ENCODE measurements at places on chromosomes 11 and 22. TPM values are rescaled to one million over a fixed set of nuclear protein-coding genes. Genes with fewer than 3 reads are reported as not detected.
A peak's percentile ranks its signal among the peaks of the same experiment; 100 is the strongest.

SLC7A4 gene
- 0.70 TPM for total RNA-seq

MIOX gene
- not detected for total RNA-seq

MUC5AC gene
- total RNA-seq: not detected

ATXN10 gene
- 101 TPM for total RNA-seq

C22orf23 gene
- 0.53 TPM for total RNA-seq

DNA sequence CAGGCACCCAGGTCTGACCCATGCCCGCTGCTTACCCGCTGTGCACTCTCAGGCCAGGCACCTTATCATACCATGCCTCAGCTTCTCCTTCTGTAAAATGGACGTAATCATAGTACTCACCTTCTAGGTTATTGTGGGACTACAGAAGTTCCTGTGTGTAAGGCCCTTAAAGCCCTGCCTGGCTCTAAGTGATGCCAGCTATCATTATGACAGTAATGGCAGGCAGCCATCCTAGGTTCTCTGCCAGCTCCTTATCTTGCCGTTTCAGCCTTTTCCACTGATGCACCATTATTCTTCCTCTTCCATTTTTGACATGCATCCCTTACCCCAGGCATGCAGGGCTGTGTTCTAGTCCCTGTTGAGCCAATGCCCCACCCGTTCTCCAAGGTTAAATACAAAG lies 57.9 kb downstream of the DBX1 start:
- no peak for DNase-seq

DNA sequence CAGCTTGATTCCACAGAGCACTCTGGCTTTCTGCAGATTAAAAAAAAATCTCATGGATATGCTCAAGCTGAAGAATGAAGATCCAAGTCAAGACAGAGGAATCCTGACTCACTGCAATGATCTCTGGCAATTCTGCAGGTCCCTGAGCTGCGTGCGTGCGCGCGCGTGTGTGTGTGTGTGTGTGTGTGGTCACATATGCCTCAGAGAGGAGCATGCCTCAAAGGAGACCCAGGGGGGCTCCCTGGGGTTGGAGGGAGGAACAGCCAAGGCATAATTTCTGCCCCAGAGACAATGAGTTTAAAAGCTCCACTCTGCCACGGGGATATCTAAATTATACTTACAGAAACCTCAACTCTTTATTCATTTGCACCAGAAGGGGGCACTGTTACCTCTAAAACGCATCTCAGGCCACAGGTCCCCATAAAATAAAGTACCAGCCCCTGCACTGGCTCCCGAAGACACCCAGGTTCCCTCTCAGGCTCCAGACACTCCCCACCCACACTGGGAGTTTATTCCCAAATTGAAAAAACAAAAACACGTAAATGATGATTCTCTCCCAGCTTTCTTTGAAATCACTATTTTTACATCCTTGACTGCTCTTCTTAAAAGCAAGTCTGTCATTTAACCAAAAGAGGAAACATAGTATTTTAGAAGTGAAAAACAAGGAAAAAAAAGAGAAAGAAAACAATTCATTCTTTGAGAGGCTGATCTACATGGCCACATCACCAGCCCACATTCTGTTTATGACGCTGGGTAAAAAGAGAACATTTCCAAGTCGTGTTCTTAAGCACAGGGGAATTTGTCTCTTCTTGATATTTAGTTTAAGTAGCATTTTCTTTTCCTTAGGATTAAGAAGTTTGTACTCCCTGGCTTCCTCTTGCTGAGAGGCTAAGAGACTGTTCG lies 401.0 kb downstream of the LARGE1 start:
- DNase-seq: peak; percentile 50

- no peak for DNase-seq
Measured at GRCh38 chr11:27083782-27084181, 43.2 kb downstream of the BBOX1 start.

DNA sequence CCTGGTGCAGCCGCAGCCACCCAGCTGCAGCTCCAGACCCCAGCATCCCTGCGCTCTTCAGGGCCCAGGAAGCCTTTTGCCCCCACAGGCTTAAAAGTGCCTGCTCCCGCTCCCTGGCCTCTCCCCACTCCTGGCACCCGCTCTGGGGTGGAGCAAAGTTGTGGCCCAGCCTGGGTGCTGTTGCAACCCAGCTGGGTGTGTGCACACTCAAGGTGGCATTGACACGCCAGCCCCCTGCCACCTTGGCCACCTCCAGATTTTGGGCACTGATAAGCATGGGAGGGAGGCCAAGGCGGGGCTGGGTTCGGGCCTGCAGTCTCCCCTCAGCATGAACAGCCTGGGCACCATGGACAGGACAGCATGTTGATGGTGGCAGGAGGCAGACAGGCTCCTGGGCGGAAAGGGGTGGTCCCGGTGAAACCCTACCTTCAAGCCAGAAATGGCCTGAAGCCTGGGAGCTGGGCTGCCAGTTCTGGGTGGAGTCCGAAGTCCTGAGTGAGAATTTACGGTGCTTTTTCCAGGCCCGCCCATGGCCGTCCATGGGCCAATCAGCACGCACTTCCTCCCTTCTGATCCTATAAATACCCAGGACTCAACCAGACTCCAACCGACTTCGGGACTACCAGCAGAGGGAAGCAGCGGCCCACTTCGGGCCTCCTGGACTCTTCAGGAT lies 23.6 kb upstream of the RNASEH2C start:
- DNase-seq: peak; percentile 41

DNA sequence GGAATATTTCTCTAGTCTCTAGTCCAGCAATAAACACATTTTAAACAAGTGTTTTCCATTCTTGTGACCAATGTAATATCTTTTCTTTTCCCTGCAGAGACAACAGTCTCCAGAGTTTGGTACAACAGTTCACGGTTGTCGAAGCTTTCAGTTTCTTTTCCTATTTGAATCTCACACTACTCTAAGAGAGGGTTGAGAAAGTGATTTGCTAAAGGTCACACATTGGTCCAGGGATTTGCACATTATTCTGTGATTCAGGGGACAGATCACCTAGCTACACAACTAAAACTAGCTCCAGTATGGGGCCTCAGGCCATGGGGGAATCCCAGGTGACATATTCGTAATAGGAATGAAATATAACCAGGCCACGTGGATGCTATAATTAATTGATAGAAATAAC lies 132.5 kb downstream of the HIPK3 start:
- no peak for DNase-seq

DNA sequence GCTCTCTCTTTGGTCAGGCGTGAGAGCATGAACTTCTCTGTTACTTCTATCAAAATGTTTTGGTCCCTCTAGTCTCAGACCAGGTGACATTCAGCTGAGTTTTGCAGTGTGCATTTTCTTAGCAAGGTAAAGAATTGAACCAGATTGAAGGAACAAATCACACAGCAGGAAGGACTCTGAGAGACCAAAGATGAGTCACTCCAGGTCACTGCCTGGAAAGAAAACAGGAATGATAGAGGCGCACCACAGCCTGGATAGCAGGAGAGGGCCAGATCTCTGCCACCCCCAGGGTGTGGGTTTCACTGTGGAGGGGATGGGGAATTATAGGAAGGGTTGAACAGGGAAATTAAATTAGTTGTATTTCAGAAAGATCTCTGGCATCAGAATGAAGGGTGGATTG lies 788.3 kb downstream of the NTM start:
- DNase-seq: peak; percentile 12

GRCh38 chr22:37815593-37815992 lies 7.6 kb upstream of the GALR3 start:
- DNase-seq: no peak

- DNase-seq: no peak
Measured at GRCh38 chr11:132908414-132908810, 623.9 kb downstream of the OPCML start.

DNA sequence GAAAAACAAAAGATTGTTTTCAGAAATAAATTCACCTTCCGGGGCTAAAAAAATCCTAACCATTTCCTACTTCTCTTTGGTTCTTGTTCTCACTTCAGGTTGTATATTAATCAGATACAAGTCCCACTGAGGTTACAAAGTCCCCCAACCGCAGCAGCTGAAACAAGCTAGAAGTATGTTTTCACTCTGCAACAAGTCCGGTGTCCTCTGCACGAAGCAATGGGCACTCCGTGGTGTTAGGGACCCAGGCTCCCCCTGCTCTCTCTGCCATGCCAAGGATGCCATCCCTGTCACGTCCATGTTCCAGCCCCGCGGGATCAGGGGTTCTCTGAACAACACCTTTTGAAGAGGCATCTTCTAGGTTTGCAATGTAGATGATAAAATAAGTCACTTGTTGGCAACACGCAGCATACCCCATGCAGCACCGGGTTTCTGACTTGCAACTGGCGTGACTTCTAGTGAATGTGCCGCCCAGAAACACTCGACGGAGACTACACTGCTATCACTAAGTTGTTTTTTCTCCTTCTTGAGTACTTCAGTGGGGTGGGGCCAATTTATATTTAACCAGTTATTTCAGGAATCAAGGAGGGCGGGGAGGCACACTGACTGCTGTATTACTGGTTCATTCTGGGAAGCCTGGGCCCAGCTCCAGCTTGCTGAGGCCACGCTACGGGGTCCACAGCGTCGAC lies 25.4 kb upstream of the GSTP1 start:
- DNase-seq: peak; percentile 51

- DNase-seq: no peak
Measured at GRCh38 chr22:44330188-44330743, 17.5 kb upstream of the SHISAL1 start.

GRCh38 chr11:46392421-46393230 lies 1.1 kb upstream of the CHRM4 start:
- DNase-seq: peak; percentile 87

- no peak for DNase-seq
Measured at GRCh38 chr11:56849250-56849649, 100.8 kb upstream of the OR9G4 start.

DNA sequence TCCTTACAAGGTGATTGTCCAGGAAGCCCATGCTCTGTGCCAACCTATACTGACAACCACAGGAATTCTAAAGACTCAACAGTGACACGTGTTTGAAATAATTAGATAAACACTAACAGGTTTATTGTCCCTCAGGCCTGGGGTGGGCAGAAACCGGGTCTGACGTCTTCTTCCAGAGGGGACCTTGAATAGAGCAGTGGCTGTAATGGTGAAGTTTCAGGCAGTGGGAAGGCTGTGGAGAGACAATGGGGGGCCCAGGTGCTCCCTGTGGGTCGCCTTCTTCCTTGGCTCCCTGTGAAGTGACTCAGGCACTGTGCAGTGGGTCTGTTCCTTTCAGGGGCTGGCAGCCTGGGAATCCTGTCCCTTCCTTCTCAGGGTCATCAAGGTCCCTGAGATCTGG lies 54.6 kb downstream of the OTOG start:
- no peak for DNase-seq

- no peak for DNase-seq
Measured at GRCh38 chr11:72569966-72570892, 104.0 kb downstream of the PDE2A start.

DNA sequence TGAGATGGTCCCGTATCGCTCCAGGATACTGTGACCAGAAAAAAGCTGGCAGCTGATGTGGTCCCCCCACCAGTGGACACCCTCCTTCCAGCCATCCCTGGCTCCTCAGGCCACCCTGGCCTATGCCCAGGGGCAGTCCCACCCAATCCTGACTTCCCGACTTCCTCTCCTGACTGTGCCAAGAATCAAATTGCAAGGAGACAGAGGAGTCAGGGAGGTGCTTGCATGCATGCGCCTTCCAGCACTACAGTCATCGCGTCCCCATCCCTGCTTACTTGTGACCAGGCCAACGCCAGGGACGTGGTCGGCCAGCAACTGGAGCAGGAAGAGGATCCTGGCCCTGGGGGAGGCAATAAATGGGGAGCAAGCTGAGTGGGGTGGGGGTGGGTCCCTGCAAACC lies 3.6 kb upstream of the FREY1 start:
- no peak for DNase-seq

- DNase-seq: peak; percentile 82
Measured at GRCh38 chr11:102225689-102226568, 91.4 kb upstream of the BIRC3 start.

GRCh38 chr11:78400116-78400515 lies 17.5 kb downstream of the GAB2 start:
- DNase-seq: no peak

- DNase-seq: no peak
Measured at GRCh38 chr11:64917663-64917995, 620 bp upstream of the ATG2A start.

DNA sequence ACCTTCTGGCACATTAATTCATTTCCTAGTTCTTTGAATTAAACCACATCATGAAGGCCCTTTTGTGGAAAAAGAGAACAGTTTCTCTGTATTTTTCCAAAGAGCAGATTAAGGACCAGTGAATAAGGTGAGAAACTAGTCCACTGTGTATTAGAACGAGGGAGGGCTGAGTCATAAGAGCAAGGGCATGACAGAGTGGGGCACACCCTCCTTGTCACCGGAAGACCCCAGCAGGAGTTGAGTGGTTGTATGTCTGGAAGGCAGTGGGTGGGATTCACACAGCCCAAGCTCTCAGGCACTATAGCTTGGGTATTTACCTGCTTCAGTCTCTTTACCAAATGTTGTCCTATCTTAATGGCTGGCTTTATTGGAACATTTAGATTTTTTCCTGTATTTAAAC lies 86.8 kb downstream of the BMAL1 start:
- no peak for DNase-seq

- DNase-seq: peak; percentile 88
Measured at GRCh38 chr22:40491990-40492631, 121.7 kb downstream of the SGSM3 start.

DNA sequence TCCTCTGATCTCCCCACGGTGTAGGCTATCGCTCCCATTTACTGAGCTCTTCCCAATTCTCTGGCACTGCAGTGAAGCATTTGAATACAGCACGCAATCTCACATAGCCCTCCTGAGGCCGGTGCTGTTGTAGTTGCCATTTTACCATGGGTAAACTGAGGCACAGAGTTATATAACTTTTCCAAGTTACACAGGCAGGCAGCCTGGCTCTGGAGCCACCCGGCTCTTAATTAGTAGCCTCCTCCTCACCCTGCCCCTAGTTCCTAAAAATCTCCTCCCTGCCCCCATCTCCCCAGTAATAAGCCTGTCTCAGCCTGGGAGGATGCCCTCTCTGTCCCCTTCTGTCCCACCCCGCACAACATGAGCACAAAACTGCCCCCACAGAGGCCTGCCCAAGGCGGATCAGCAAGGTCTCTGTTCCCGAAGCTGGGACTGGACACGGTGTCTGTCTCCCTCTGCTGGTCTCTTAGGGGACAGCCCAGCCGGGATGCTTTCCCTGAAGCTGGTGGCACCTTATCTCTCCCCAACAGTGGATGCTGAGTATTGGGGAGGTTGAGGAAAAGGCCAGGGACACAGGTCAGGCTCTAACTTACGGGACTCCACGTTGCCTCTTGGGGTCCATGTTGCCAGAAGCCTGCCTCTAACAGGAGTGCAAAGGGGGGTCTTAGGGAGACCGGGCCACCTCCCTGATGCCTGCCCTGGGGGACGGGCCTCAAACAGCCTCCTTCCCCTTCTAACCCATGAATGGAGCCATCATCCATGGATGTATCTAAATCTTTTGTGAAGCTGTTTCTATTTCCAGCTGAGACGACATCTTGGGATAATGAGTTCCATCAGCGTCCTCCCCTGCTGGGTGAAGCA lies 9.1 kb upstream of the CLCF1 start:
- peak; percentile 81 for DNase-seq

- peak; percentile 29 for DNase-seq
Measured at GRCh38 chr22:31081963-31082605, 966 bp downstream of the SMTN start.

GRCh38 chr11:119093942-119094815 lies 7.5 kb downstream of the DPAGT1 start:
- DNase-seq: peak; percentile 61

Measured in myocyte (in vitro differentiated cells).